ENCODE measurements at places on chromosomes 16 and 17.

DNA sequence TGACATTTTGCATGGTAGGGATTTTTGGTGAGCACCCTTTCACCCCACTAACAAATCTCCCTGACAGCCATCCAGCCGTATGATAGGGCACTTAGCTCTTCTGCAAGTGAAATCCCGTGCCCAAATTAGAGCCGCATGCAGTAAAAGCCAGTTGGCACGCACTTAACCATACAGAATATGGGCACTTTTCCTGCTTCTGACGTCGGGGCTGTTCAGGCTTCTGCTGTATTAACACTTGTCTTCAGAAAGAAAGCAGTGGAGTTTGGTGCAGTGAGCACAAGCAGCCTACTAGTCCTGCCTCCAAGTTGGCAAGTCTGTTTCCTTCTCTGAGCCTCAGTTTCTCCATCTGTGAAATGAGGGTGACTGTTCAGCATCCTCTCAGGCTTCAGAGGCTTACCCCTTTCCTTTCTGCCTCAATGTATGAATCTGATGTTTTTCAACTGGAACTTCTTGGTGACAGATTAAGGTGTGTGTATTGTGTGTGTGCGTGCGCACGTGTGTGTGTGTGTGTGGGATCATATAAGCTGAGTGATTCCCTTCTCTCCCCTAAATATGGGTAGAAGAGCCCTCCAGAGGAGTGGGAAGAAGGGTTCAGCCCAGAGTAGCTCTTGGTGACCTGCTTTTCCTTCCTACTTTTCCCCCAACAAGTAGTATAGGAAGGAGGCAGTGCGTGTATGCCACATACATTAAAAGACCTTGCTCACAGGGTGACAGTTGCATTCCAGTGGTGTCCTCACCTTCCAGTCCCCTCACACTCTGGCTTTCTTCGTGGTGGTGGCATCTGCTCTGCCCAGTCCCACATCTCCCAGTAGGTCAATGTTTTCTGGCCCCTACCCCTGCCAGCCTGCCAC lies 19.0 kb downstream of the IGF2BP1 start:
- no peak for DNase-seq

- no peak for DNase-seq
These were observed 29.4 kb upstream of the MTSS2 start for GRCh38 chr16:70715055-70715858.

- peak; percentile 67 for DNase-seq
These were observed 13.7 kb downstream of the N4BP1 start for GRCh38 chr16:48596326-48596725.

GRCh38 chr17:36072431-36073121 lies 8.5 kb downstream of the CCL18 start:
- DNase-seq, result peak; percentile 61

GRCh38 chr17:16313139-16314090 lies 39.9 kb downstream of the CENPV start:
- no peak for DNase-seq

DNA sequence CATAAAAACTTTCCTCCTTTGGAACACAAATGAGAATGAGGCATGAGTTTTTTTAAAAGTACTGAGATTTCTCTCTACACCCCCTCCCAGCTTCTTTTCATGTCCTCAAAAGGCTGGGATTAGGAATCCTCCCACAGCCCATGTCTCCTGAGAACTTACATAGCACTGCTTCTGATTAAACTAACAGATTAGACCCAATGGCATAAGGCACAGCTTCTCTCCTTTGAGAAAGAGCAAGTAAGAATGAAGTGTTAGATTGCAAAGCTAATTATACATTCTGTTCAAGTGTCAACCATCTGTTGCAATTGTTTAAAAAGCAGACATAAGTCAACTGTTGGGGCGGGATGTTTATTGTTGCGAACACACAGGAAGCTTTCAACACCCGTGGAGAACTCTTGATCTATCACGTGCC lies 715.1 kb downstream of the CDH11 start:
- DNase-seq, result no peak

- no peak for DNase-seq
These were observed 231.2 kb downstream of the MSI2 start for GRCh38 chr17:57487573-57487972.

GRCh38 chr16:53545433-53545832 lies 42.4 kb upstream of the AKTIP start:
- peak; percentile 50 for DNase-seq

DNA sequence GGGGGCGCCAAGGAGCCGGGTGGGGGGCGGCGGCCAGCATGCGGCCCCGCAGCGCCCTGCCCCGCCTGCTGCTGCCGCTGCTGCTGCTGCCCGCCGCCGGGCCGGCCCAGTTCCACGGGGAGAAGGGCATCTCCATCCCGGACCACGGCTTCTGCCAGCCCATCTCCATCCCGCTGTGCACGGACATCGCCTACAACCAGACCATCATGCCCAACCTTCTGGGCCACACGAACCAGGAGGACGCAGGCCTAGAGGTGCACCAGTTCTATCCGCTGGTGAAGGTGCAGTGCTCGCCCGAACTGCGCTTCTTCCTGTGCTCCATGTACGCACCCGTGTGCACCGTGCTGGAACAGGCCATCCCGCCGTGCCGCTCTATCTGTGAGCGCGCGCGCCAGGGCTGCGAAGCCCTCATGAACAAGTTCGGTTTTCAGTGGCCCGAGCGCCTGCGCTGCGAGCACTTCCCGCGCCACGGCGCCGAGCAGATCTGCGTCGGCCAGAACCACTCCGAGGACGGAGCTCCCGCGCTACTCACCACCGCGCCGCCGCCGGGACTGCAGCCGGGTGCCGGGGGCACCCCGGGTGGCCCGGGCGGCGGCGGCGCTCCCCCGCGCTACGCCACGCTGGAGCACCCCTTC lies 484 bp downstream of the FZD2 start:
- DNase-seq, result no peak

- DNase-seq, result no peak
These were observed 230.3 kb downstream of the ENGASE start for GRCh38 chr17:79304884-79305283.

DNA sequence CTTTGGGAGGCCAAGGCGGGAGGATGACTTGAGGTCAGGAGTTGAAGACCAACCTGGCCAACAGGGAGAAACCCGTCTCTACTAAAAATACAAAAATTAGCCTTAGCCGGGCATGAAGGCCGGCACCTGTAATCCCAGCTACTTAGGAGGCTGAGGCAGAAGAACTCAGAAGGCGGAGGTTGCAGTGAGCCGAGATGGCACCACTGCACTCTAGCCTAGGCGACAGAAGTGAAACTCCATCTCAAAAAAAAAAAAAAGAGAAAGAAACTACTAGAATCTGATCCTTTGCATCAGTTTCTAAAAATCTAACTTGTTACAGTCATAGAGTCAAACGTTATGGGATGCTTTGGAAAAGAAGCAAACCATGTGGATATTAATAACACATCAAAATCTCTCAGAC lies 1.6 kb upstream of the PECAM1 start:
- no peak for DNase-seq
